ENCODE measurements at places on chromosomes 2 and 18. TPM values are rescaled to one million over a fixed set of nuclear protein-coding genes. Genes with fewer than 3 reads are reported as not detected.

DNA sequence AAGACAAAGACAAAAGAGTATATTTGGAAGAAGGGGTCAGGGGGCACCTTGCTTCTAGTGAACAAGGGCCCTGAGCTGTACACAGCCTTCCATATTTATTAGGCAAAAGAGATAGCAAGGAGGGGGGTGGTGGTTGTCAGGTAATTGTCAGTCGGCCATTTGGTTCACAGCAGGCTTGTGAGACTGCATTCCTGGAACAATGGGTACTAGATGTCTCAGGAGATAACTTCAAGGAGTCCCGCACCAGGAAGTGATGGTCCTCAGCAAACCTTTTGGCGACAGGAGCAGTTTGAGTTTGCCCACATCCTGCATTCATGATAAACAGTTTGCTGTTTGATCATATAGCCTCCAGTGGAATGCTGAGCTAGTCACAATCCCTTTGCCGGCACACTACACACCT is 376.4 kb upstream of the RAB12 start:
- no peak for DNase-seq

Gene C2orf80
- not detected for total RNA-seq

Gene HSPD1
- 380 TPM for total RNA-seq

DNA sequence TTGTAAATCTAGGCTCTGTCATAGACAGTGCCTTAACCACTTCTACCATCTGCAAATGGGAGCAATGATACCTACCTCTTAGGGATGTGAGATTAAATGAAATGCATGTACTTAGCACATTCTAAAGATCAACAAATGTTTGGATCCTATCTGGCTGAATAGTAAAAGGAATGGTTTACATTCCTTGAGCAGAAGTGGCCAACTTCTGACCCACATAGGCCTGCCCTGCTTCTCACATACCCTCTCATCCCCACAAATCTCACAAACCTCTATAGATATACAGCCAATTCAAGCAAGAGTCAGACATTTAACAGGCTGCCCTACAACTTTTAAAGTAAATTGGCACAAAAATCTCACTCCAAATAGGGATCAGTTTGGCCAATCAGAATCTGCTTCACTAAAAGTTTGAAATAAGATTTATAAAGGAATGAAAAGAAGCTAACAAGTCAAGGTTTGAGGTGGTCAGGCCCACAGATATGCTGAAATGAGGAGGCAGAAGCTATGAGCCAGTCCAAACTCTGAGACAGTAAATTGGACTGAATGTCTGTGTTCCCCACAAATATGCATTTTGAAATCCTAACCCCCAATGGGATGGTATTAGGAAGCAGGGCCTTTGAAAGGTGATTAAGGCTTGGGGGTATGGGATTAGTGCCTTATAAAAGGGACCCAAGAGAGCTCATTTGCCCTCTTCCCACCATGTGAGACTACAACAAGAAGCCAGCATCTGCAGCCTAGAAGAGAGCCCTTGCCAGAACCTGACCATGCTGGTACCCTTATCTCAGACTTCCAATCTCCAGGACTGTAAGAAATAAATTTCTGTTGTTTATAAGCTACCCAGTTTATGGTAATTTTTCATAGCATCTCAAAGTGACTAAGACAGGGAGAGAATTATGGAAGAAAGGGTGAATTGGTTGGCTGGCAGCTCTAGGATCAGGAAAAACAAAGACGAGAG is 227.8 kb upstream of the RBMS1 start:
- no peak for DNase-seq

Gene SIX2
- not detected for total RNA-seq

GRCh38 chr2:224181534-224182155 is 142.6 kb upstream of the SERPINE2 start:
- DNase-seq: no peak

Gene MC2R
- total RNA-seq: not detected

Gene PLEKHH2
- not detected for total RNA-seq

DNA sequence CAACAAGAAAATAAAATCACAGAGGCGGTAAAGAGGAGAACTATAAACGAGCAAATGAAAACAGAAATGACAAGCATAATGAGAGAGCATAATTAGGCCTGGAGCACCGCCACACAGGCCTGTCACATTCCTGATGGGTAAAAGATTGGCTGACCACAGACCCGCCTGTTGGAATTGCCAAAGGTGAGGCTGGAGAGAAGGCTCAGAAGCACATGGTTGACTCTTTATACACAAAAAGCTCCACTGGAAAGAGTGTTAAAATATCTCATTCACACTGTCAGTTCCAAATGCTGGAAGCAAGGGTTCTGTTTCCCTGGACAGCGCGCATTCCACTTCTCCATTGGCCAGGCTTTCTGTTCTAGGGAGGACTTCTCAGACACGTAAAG is 5.9 kb upstream of the LGALSL start:
- no peak for DNase-seq

DNA sequence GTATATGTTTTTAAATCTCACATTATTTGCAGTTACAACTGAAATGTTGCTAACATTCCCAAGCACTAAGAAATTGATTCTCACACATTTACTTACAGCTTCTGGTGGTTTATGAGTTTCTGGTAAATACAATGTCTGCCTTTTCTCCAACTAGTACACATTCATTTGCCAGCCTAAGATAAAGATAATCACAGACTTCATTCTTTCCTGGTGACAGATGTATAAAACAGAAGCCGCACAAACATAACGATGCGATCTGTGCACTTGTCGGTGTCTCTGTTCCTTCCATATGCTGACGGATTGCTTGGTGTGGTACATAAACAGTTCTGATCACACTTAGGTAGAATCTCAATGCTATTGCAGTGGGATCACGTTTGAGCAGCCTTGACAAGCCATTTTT is 100.4 kb upstream of the DDX18 start:
- no peak for DNase-seq

- no peak for DNase-seq
Measured at GRCh38 chr2:176484838-176485237, 215.6 kb downstream of the MTX2 start.

Gene DNAJC27
- total RNA-seq: 4.9 TPM

- DNase-seq: no peak
Measured at GRCh38 chr2:198715302-198715835, 742.4 kb downstream of the SATB2 start.

DNA sequence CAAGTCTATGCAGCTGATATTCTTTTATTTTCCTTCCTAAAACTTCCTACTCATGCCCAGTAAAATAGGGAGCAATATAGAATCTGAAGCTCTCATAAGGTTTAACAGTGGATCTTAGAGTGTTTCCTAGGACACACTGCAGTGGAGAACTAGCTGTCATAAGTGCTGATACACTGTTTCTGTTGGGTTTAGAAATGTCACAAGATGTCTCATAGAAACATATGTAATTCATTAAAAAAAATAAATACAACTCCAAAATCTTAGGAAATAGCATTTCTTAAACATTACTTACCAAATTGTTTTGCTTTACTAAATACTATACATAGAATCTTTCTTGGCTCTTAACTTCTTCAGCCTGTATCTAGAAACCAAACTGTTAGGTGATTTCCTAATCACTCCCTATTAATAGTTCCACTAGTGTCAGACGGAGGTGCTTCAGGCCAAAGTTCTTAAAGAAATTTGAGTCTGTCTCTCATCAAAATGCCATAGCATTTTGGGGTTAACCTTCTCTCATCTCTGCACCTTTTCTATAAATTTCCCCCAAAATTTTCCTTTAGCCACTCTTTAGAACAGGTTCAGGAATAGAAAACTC is 93.7 kb downstream of the CERKL start:
- no peak for DNase-seq

GRCh38 chr2:241573741-241574140 is 15.2 kb downstream of the BOK start:
- DNase-seq: no peak

Gene POTEC
- total RNA-seq: not detected

DNA sequence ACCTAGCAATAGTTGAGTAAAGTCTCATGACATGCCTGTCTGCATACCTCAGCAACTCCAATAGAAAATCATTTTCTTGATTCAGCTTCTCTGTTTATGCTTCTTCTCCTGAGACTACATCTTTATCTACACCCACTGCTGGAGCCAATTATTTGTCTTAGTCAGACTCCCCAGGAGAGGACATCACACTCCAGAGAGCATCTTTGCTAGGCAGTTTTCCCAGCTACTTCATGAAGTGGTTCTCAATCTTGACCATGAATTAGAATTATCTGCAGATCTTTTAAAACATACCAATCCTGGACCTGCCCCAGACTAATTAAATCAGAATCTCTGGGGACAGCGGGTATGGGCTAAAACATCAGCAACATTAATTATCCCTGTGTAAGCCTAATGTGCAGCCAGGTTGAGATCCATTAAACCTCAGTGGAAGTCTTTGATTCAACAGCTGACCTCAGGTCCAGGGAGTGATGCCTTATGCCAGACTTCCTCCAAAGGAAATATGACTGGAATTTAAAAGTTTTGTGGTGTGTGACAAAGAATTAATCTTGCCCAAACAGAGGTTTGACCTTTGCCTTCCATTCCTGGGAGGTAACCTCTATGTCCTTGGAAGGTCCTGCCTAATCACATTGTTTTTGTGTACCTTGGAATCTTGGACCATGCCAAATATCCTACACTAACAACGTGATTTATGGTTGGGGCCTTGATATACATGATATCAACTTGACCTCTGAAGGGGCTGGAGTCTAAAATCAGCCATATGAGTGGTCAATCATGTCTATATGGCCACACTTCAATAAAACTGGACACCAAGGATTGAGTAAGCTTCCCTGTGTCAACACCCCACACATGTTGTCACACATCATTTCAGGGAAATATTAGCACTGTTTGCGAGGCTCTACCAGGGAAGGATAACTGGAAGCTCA is 99.3 kb upstream of the DNAJC10 start:
- DNase-seq: no peak

Gene BOK
- total RNA-seq: 1.0 TPM

DNA sequence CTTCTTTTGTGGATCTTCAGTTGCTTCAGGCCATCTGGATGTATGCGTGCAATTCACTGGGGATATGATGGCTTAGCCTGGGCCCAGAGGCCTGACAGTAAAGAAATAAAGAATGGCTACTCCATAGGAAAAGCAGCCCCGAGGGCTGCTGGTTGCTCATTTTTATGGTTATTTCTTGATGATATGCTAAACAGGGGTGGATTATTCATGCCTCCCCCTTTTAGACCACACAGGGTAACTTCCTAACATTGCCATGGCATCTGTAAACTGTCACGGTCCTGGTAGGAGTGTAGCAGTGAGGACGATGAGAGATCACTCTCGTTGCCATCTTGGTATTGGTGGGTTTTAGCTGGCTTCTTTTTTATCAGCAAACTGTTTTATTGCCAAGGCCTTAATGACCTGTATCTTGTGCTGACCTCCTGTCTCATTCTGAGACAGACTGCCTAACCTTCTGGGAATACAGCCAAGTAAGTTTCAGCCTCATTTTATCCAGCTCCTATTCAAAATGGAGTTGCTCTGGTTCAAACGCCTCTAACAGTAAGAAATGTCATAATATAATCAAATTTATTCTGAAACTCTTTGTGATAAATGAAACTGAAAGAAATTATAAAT is 60.5 kb downstream of the DSEL start:
- DNase-seq: no peak

Gene TUBA3E
- not detected for total RNA-seq

GRCh38 chr2:21332993-21333625 is 209.3 kb downstream of the TDRD15 start:
- no peak for DNase-seq

DNA sequence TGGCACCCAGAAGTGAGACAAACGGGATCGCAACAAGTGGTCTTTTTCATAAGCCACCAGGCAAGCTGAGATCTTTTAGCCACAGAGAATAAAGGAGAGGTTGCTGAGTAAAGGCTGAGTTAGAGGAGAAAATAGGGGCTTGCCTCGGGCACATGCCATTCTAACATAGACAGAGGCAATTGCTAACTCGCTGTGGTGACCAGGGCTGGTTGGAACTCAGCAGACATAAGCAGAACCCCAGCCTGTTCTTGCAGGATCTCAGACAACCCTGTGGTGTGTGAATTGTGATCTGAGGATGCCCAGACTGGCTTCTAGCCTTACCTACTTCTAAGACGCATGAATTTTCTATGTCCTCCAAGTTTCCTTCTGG is 300.2 kb downstream of the CDCA7 start:
- no peak for DNase-seq

Gene EIF4E2
- total RNA-seq: 79.2 TPM

GRCh38 chr2:128306081-128306930 is 12.4 kb downstream of the HS6ST1 start:
- DNase-seq: no peak

Gene LCT
- 0.50 TPM for total RNA-seq

Data from natural killer cell treated with Interleukin-12 subunit alpha and Interleukin-12 subunit beta and Interleukin-15 and Interleukin-18, amount 100 ng/mL, for 72 hours (primary cell).